ENCODE measurements at places on chromosomes 13 and 19.

DNA sequence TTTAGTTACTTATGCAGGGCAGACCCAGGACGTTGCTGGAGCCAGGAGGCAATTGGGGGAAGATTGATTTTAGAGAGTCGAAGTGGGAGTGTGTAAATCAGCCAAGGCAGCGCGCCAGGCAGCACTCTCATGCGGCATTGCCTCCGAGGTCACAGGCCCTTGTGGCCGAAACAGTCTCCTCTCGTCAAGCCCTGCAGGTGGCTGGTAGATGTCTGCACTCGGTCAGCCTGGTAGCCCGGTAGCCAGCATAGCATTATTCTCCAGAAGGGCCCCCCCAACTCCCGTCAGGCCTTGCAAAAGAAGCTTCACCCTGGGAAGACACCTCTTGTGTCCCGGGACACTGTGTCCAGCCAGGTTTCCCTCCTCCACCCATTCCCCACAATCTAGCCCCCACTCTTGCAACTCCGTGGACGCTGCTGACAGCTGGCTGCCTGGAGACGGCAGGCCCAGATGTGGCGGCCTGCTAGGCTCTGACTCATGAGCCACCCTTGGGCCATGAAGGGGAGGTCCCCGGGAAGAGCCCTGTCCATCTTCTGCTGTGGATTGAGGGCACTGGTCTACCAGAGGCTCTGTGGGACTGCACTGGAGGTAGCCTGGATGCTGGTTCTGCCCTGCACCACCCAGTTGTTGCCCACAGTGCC lies 2.6 kb upstream of the PEPD start:
- DNase-seq, result no peak

- no peak for DNase-seq
Measured at GRCh38 chr19:28284389-28284788, 928.6 kb downstream of the UQCRFS1 start.

- DNase-seq, result no peak
Measured at GRCh38 chr13:95222733-95223018, 78.6 kb downstream of the ABCC4 start.

- DNase-seq, result peak; percentile 5
Measured at GRCh38 chr13:61415058-61415721, 459 bp downstream of the PCDH20 start.

- DNase-seq, result no peak
Measured at GRCh38 chr19:30420316-30420715, 48.1 kb downstream of the ZNF536 start.

- peak; percentile 18 for DNase-seq
Measured at GRCh38 chr13:82800391-82800790, 1081.9 kb downstream of the SLITRK1 start.

- DNase-seq, result no peak
Measured at GRCh38 chr19:5307655-5308054, 33.0 kb downstream of the PTPRS start.

- DNase-seq, result no peak
Measured at GRCh38 chr13:73989244-73989843, 144.9 kb downstream of the KLF12 start.

GRCh38 chr13:53368948-53369347 lies 340.3 kb downstream of the OLFM4 start:
- DNase-seq, result no peak

GRCh38 chr19:56079609-56080008 lies 41.5 kb downstream of the ZNF787 start:
- no peak for DNase-seq

- DNase-seq, result no peak
Measured at GRCh38 chr19:45574526-45574925, 10.1 kb downstream of the OPA3 start.

GRCh38 chr13:26600343-26600742 lies 42.9 kb downstream of the WASF3 start:
- peak; percentile 67 for DNase-seq

- DNase-seq, result peak; percentile 27
Measured at GRCh38 chr13:59982631-59983382, 180.9 kb downstream of the DIAPH3 start.

- DNase-seq, result no peak
Measured at GRCh38 chr13:94709001-94709834, 3.1 kb downstream of the SOX21 start.

- DNase-seq, result no peak
Measured at GRCh38 chr19:45772912-45773311, 3.9 kb upstream of the SIX5 start.

- DNase-seq, result no peak
Measured at GRCh38 chr19:15235781-15236180, 3.5 kb upstream of the EPHX3 start.

- DNase-seq, result no peak
Measured at GRCh38 chr13:29526741-29527140, 68.7 kb downstream of the SLC7A1 start.

GRCh38 chr13:27510082-27510481 lies 59.7 kb upstream of the MTIF3 start:
- no peak for DNase-seq

GRCh38 chr13:30832377-30832776 lies 73.7 kb upstream of the MEDAG start:
- DNase-seq, result no peak

- no peak for DNase-seq
Measured at GRCh38 chr19:10430505-10431253, 10.3 kb downstream of the PDE4A start.

DNA sequence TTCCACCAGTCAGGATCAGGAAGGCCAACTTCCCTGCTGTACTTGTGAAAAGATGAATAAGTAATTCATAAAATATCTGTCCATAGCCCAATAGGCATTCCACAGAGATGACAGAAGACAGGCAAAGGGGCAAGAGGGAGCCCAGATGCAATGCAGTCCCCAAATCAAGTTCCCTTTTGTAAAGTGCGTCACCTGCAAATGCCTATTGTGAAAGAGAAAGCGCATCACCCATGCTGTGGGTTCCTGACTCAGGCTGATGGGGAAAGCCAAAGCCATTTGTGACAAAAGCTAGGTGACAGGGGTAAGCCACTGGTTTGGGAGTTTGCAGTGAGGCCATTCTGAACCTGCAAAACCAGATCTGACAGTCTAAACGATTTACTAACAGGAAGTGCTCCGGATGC lies 157.5 kb upstream of the ZNF536 start:
- DNase-seq, result peak; percentile 16

- no peak for DNase-seq
Measured at GRCh38 chr13:67408798-67409197, 178.7 kb upstream of the PCDH9 start.

DNA sequence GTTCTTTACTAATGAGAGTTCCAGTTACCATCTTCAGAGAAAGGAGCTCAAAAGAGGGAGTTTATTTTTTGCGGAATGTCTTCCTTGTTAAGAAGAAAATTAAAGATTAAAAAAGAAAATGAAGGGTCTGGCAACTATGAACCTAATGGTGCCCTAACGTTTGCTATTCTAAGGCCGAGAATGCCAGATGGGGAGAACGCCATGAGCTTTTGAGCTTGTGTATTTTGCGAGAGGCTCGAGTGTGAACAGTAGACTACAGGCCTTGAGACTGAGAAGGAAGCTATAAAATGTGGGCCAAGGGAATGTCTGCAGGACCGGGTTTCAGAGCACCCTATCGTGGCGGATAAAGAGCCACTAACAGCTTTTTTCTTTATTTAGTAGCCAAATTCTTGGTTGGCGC lies 6.7 kb downstream of the FGF14 start:
- DNase-seq, result no peak

- no peak for DNase-seq
Measured at GRCh38 chr13:89755729-89756492, 1591.6 kb upstream of the MIR17HG start.

GRCh38 chr13:103539721-103540381 lies 473.6 kb upstream of the SLC10A2 start:
- DNase-seq, result no peak

DNA sequence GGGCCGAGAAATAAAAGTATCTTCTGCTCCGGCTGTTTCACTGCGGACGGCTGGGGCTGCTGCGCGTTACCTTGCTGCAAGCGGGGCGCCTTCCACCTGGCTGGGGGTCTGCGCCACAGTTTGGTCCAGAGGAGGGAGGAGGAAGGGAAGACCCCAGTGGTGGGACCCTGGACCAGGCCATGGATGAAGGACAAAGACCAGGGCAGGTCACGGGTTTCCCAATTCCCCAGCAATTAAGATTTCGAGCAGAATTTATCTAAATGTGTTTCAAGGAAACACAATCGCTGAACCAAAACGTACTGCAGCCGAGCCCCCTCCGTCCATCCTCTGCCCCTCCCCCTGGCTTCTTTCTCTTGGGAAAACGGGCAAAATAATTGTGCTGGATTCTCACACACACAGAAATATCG lies 2.9 kb downstream of the SOX1 start:
- DNase-seq, result no peak

DNA sequence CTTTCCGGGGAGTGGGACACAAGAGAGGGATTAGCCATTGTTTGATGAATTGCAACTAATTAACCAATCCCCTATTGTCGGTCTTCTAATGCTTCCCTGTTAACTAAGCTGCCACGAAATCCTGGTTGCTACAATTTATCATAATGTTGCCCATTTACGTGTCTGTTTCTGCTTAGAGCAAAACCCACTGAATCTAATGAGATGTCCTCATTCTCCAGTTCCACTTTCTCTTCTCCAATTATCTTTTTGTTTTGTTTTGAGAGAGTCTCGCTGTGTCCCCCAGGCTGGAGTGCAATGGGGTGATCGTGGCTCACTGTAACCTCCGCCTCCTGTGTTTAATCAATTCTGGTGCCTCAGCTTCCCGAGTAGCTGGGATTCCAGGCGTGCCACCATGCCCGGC lies 5.2 kb upstream of the DPP9 start:
- DNase-seq, result no peak

GRCh38 chr13:111908361-111908760 lies 158.6 kb upstream of the SOX1 start:
- no peak for DNase-seq

GRCh38 chr13:109778102-109778542 lies 8.3 kb downstream of the IRS2 start:
- peak; percentile 36 for DNase-seq

DNA sequence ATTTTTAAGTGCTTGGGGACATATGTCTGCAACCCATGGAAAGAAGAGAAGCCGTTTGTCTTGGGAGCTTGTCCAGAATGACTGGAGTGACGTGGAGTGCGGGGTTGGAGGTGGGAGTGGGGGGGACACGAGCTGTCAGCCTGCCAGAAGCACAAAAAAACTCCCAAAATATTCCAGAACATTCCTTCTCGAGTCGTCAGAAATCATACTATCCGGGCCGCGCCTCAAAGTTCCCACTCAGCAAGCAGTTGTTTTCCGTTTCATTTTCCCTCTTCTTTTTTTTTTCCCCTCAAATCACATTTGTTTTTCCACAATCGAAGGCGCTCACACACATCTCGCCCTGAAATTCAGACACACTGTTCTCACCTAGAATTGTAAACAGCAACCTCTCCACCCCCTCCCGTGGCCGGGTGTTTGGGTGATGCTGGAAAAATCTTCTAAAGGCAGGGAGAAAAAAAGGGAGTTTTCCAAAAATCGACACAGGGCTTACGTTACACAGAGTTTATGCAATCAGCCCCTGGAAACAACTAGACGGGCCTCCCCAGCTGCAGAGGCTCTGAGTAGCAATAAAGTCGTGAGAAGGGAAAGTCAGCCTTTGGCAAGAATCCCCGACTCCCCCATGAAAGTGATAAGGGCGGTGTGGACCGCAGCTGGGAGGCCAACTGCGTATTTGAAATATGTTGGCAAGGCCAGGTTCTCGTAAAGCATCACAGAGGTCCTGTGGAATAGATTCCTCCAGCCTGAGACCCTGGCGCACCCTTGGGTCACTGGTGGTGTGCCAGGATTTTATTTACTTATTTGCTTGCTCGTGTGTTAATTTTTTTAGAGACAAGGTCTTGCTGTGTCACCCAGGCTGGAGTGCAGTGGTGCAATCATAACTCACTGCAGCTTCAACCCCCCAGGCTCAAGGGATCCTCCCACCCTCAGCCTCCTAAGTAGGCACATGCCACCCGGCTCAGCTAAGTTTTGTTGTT lies 31.2 kb upstream of the KLF2 start:
- DNase-seq, result peak; percentile 92

GRCh38 chr19:39839678-39840327 lies 5.8 kb upstream of the DYRK1B start:
- no peak for DNase-seq

GRCh38 chr19:34171539-34171876 lies 796 bp upstream of the LSM14A start:
- peak; percentile 87 for DNase-seq

- DNase-seq, result peak; percentile 66
Measured at GRCh38 chr13:100128373-100128772, 39.5 kb downstream of the PCCA start.

GRCh38 chr13:74825152-74825937 lies 656.6 kb downstream of the TBC1D4 start:
- peak; percentile 83 for DNase-seq

DNA sequence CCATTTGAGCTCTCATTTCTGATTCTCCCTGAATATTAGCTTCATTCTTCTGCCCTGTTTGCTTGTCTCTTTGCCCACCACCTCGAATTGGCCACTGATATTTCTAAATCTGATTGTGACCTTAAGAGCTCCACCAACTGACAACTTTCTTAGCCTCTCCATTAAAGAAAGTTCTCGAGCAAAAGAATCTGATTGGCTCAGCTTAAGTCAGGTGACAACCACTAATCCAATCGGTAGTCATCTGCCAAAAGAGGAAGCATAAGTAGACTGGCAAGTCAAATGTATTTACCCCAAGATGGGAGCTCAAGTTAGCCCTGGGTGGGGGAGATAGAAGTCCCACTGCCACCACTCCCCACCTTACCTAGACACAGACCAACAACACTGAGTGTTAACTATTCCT lies 41.5 kb downstream of the NOTCH3 start:
- DNase-seq, result no peak

DNA sequence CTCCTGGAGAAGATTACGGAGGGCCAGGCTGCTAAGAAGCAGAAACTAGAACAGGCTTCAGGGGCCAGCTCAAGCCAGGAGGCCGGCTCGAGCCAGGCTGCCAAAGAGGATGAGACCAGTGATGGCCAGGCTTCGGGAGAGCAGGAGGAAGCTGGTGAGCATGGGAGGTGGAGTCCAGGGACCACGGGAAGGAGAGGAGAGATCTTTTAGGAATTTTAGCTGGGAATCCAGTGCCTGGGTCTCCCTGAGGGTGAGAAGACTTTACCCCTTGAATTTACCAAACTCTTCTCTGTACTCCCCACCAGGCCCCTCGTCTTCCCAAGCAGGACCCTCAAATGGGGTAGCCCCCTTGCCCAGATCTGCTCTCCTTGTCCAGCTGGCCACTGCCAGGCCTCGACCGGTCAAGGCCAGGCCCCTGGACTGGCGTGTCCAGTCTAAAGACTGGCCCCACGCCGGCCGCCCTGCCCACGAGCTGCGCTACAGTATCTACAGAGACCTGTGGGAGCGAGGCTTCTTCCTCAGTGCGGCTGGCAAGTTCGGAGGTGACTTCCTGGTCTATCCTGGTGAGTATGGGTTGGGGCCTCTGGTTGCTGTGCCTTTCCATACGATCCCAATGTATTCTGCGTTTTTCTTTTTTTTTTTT lies 824 bp downstream of the TSEN34 start:
- no peak for DNase-seq

DNA sequence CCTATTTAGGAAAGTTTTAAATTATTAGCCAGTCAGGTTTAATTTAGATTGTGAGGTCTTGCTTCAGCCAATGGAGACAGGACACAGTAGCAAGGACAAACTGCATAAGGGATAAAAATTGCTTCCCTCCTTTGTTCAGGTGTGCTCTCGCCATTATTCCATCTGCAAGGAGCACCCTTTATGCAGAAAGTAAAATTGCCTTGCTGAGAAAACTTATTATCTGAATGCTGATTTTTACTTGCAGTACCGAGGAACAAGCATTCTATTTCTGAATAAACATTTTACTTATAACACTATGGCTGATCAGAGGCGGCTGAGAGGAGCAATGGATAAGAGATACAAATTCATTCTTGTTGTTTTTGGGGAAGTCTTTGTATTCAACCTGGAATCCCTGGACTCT lies 8.0 kb downstream of the CYP4F22 start:
- DNase-seq, result no peak

GRCh38 chr19:35337097-35337983 lies 8.4 kb downstream of the CD22 start:
- DNase-seq, result no peak

All from fibroblast of skin of abdomen (primary cell).